ENCODE measurements at places on chromosomes 1 and 21.

DNA sequence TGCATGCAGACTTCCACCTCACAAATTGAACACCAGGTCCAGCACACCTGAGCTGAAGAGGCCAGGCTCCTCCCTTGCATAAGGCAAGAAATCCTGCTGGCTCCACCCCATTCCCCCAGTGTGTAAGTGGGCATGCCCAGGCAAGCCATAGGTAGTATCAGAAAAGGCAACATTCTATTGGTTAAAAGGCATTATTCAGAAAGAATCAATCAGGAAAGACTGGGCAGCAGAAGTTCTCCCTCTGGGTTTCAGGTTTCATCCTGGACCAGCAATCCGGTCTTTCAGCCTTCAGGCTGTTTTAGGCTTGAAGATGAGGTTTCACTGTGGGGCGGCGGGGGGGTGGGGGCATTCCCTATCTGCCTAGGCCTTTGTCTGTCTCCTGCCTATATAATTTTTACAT is 42.0 kb upstream of the LHX8 start:
- DNase-seq: no peak

DNA sequence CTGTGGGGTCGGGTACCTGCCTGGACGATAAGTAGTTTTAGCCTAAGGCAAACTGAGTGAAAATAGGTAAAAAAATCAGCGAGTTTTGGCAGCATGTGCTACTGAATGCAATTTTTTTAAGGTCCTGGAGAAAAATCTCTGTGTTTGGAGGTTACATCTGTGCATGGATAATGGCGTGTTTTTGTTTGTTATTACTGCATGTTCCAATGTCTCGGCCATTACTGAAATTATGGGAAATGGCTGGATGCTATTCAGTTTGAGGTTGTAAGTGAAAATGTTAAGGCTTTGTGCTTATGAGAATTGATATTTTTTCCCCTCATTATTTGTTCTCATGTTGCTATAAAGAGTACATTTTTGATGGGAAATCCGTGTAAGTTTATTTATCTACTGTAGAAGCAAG is 441.7 kb downstream of the PRDM2 start:
- DNase-seq: no peak

- no peak for DNase-seq
Observed at GRCh38 chr1:20699558-20699957, 18.2 kb downstream of the KIF17 start.

DNA sequence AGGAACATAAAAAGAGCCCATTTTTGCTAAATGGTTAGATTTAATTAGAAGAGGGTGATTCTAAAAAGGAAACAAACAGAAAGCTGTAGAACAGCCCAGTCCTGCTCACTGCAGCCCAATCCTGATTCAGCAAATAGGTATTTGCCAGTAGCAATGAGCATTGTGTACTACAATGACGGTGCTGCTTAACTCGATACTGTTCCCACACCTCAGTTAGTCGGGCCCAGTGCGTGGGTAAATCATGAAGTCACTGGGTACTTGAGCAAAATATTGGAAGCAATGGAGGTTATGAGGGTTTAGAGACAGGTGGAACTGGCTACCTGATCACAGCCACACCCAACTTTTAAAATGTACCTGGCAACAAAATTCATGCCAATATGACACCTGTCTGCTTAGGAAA is 101.5 kb upstream of the ADGRL2 start:
- no peak for DNase-seq

DNA sequence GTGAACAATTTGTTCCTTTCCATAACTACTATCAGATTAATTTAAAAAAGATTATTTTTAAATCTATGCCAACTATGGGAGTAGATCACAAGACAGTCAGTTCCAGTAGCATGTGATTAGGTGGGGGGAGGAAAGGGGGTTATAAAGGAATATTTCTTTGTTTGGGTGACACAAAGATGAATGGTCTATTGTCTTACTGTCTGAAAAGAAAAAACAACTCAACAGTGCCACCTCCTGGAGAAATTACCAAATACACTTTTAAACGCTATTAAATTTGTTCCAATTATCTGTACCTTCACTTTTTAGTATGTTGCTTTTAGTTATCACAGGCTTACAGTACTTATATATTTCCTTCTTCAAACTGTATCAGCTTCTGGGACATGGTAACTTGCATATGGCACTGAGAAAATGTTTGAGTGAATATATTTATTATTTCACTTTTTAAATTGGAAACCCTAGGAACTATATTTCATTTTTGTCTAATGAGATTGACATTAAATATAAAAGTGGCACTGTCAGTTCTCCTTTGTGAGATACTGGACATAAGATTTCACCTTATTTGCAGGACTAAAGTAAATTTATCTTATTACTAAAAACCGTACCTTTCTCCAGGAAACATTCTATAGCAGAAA is 1.7 kb upstream of the SORT1 start:
- peak; percentile 19 for DNase-seq

GRCh38 chr1:225435487-225435886 is 7.6 kb upstream of the LBR start:
- DNase-seq: no peak

DNA sequence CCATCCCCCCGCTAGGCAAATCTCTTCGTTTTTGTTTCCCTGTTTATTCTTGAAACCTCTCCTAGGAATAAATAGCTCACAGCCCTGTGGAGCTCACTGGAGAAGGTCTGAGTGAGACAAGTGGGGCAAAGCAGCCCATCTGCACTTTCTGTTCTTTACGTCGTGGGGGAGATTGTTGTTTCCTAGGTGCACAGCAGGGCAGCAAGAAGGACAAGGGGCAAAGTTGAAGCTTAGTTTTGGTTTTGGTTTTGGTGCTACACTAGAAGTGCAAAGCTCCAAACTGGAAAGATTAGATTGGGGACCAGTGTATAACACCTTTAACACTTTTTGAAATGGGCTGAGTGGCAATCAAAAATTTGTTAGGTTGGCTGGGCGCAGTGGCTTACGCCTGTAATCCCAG is 76.6 kb downstream of the GPR88 start:
- no peak for DNase-seq

DNA sequence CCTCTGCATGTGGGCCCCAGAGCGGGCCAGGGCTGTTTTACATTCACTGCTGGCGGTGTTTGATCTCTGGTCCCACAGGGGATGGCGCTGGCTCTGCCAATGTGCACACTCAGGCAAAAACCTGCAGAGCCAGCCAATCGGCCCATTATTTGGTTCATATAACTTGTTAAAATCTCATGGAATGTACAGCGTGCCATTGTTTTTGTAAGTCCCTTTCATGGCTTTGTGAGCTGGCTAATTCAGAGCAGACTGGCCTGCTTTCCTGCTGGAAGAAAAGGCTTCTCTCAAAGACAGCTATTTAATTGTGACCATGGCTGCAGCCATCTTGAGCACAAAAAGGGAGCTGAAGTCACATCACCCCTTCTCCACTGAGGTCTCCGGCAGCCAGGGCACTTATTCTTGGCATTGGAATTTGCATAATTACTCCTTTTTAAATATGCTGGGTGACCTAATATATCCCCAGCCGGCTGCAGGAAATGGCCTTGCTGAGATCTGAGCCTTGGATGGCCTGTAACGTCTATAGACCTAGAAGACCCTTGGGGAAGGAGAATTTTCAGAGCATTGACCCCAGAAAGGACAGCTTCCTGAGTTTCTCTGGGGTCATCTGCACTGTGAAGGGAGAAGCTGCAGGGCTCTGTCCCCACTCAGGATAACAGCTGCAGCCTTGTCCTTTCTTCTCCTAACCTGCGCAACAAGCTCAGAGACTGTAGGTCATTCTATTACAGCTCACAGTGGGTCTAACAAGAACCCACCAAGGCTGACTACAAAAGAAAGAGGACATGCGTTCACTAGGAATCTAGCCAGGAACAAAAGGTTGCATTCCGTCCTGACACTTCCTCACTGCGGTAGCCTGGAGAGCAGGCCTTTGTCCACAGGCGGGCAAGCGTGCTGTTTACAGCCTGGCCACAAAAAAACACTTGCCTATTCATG is 45.8 kb downstream of the BCAR3 start:
- no peak for DNase-seq

DNA sequence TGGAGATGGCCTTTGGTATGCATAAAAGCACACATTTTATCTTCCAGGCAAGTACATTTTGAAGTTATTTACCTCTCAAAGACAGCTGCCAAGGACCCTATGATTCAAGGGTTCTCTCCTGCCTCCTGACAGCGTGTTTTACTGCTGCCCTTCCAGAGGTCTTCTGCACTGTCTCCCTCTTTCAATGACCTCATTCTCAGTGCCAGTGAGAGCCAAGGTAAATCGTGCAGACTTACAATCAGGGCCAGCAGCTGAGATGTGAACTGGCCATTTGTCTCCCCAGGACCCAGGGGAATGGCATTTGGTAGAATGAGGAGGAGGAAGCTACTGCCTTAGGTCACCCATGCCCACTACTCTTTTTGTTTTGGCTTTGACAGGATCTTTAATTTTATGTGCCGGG is 84.2 kb upstream of the FGGY start:
- no peak for DNase-seq

DNA sequence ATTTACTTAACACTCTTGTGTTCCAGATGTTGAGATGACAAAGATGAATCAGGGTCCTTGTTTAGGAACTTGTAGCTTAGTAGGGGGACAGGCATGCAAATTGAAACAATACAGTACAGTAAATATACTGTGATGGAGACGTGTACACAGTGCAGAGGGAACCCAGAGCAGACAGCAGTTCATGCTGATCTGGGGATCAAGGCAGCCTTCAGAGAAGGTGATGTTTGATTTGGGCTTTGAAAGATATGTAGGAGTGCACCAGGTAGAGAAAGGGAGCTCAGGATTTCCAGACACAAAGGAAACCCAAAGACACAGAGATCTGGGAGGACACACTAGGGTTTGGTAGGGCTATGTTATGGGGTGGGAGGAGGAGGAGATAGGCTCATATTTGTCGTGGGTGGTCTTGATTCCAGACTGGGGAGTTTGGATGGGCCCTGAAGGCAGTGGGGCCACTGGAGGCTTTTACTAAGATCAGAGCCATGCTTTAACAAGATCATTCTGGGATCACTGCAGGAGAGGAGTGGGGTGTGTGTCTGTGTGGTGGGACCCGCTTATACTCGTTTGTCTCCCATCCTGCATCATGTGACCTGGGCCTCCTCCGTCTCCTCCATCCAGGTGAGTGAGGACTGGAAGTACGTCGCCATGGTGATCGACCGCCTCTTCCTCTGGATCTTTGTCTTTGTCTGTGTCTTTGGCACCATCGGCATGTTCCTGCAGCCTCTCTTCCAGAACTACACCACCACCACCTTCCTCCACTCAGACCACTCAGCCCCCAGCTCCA is 7.8 kb downstream of the CHRNB2 start:
- DNase-seq: no peak

DNA sequence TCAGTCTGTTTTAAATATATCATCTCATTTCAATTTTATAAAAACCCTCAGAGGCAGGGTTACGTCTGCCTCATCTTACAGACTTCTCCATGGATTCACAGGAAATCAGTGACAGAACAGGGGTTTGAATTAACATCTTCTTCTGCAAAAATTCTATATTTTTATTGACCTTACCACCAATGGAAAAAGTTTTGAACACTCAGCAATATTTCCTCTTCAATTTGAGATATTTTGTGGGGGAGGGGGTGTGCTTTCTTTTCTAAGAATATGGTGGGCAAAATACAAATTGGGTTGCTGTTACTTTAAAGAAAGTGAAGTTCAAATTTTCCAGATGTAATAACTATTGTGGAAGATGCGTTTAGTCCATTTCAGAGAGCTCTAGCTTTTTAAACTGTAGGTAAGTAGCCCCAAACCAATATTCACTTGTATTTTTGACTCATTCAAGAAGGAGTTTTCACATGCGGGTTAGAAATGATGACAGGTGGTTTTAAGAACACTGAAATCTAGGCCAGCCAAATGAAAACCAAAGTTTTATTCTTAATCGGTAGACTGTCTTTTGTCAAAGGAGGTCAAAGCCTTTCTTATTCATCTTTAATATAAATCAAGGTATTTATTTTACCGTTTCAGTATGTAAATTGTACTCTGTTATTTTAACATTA is 17.4 kb downstream of the TGFB2 start:
- DNase-seq: no peak

DNA sequence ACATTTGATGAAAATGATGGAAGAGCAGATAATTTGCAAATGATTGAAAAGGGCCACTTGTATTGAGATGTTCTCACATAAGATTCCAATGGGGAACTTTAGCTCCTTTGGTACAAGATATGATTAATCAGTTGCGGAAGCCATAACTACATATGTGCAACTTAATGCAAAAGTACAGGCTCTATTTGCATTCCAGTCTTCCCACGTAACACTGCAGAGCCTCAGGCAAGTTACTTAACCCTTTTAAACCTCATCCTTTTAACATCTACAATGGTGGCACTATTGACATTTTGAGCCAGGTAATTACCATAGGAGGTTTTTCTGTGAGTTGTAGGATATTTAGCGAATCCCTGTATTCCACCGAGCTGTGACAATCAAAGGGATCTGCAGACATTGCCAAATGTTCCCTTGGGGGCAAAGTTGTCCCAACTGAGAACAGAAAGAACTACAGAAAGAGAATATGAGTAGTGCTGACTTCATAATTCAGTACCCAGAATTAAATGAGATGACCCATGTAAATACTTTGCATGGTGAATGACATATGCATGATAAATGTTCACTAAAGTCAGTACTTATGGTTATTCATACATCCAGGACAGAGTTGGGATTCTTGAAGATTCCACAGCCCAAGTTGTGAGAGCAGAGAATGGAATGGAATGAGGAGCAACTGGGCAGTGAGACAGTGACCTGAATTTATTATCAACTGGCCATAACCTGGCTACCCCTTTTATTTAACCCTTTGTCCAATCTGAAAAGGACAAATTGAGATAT is 62.6 kb downstream of the SPAG17 start:
- no peak for DNase-seq

GRCh38 chr1:76390456-76390855 is 315.9 kb downstream of the ST6GALNAC3 start:
- DNase-seq: no peak

- no peak for DNase-seq
Observed at GRCh38 chr1:116766616-116767469, 12.6 kb downstream of the CD2 start.

GRCh38 chr1:54252371-54252936 is 52.5 kb downstream of the MRPL37 start:
- DNase-seq: no peak

DNA sequence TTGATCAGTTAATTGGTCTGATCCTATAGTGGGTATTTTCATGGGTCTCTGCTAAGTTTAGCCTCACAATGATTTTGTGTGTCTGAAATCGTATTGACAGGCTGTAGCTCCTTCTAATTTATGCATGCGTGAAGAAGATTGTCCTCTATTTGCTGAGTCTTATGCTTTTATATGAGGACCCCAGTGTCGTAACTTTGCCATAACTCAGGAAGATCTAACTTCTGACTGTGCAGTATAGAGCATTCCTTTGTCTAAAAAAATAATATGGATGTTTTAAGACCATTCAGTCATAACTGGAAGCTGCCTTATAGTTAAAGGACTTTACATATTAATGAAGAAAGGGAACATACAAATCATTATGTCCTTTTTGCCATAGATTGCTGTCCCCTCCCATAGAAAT is 73.3 kb downstream of the CAMTA1 start:
- DNase-seq: no peak

GRCh38 chr1:29157269-29157601 is 24.5 kb downstream of the SRSF4 start:
- no peak for DNase-seq

- no peak for DNase-seq
Observed at GRCh38 chr1:184502161-184502560, 115.3 kb downstream of the C1orf21 start.

GRCh38 chr1:173082913-173083312 is 32.2 kb upstream of the TNFSF18 start:
- no peak for DNase-seq

Data from BE2C (cell line).